ENCODE measurements at places on chromosomes 4 and X.

GRCh38 chrX:118588715-118589114 is 93.1 kb downstream of the DOCK11 start:
- no peak for DNase-seq

DNA sequence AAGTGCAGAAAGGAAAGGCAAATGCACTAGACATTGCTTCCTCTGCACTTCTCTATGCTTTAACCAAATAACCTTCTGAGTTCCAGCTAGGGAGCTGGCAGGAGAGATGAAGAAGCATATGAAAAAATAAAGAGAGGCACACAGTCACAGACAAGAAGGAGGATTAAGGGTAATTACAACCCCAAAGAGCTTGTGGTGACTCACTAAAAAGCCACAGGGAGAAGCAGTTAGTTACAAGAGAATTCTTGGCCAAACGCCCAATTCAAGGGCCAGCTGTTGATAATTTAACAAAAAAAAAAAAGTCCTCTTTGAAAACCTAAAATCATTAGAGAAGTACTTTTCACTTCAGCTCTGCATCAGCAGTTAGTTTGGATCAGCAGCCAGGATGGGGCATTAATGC is 478.0 kb downstream of the KCNIP4 start:
- DNase-seq, result peak; percentile 71

DNA sequence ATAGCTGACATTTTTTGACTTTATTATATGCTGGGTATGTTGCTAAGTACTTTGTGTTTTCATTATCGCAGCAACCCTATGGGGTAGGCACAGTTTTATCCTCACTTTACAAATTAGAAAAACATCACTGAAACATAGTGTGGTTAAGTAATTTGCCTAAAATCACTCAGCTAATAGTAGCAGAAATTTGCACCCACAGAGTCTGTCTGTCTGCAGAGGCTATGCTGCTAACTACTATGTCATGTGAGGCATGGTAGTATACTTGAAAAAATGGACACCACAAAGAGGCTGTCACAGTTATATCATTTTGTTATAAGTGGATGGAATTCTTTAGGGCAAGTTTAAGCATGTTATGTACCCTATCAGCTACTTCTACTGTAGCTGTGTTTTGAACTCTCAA is 69.0 kb downstream of the STAG2 start:
- no peak for DNase-seq

DNA sequence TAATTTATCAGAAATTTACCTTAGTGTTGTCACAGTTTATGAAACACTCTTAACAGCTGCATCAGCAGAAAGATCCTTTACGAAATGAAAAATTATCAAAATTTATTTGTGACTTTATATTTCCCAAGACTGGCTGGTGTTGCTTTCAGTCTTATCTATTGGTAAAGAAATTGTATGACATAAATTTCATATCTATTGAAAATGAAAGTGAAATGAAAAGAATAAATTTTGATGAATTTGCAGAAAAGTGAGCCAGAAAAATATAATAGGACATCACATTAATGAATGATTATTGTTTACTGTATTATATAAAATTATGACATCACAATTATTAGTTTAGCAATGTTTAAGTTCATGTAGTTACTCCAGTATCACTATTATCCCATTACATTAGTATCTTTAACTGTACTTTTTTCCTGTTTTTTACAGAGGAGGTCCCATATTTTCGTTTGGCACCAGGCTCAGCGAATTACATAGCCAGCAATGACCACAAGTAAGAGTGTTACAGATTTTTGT is 13.2 kb upstream of the TMEM165 start:
- no peak for DNase-seq

- no peak for DNase-seq
Observed at GRCh38 chrX:150697641-150698040, 4.4 kb downstream of the MTMR1 start.

DNA sequence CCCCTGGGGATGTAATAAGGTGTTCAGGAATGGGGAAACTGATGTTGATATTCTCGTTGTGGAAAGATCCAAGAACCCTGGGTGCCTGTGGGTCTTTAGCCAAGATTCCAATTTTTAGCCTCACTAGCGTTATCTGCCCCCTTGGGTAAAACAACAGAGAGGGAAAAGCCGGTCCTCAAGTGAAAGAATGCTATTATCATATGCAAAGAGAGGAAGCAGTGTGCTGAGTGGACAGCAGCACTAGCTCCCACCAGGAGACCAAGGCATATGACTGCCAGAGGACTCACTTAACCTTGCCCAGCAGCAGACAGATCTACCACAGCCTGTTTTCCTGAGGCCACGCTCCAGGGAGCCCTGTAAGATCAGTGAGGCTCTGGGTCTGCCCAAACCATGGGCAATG is 257.9 kb upstream of the CPEB2 start:
- no peak for DNase-seq

- peak; percentile 1 for DNase-seq
Observed at GRCh38 chrX:75748431-75748830, 36.6 kb downstream of the MAGEE2 start.

DNA sequence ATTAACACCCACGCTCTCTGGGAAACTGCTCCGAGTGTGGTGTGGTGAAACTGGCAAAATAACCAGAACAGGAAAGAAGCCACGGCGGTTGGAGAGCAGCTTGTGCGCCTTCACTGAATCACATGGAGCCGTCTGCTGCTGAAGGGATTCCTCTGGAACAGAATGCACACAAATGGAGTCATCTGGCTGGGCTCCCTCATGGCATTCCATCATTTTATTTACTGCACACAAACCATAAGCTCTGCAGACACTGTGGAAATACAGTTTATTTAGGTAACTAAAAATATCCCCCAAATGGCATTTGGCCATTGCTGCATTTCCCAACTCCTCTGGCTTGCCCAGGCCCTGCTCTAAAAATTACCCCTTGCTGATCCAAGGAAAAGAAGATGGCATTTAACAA is 187.0 kb upstream of the S100G start:
- no peak for DNase-seq

DNA sequence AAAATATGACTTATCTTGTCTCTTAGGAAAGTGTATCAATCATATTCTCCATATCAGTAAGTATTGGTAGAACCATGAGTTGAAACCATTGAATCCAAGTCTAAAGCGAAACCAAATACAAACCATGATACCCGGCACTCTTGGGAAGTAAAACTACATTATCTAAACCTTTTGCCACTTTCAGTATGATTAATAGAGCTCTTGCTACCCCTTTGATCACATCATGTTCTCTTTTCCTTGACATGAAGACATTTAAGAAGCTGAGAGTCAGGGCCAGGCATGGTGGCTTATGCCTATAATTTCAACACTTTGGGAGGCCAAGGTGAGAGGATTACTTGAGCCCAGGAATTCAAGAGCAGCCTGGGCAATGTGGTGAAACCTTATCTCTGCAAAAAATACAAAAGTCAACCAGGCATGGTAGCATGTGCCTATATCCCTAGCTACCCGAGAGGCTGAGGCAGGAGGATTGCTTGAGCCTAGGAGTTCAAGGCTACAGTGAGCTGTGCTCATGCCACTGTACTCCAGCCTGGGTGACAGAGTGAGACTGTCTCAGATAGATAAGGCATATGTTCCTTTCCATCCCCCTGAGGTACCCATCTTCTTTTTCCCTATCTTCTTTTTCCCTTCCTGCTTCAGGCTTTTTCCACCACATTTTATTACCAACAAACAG is 45.4 kb downstream of the CEP135 start:
- DNase-seq, result no peak

DNA sequence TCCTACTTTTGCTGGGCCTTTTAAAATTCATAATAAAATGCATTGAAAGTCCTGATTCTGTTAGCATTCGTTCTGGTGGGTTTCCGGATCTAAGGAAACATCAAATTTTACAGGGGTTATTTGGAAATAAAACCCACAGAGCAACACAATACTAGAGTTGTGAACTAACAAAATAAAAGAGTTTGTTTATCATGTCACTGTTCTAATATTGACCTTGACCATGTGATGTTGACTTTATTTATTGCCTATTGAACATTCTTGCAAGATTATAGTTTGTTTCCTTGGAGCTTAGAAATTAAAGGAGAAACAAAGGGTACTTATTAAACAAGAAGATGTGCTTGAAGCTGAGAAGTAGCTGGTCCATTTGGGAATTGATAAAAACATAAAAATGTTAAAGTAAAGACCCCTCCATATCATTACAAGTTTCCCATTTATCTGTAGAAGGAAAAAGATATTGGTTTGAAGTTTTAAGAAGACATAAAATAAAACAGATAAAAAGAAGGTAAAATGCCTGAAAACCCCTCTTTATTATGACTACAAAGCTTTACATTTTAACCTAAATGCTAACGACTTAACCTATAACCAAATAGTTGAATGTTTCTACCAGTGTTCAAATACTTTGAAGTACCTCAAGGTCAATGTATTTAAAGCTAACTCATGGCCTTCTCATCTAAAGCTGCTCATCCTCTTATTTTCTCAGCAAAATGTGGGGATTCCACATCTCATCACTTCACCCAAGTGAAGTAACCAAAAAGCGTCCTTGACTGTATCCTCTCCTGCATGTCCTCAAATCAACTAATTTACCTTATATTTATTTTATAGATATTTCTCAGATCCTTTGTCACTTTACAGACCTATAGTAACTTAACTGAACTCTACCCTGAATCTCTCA is 179.6 kb downstream of the GASK1B start:
- no peak for DNase-seq

GRCh38 chr4:159229164-159229563 is 126.3 kb downstream of the RAPGEF2 start:
- no peak for DNase-seq

DNA sequence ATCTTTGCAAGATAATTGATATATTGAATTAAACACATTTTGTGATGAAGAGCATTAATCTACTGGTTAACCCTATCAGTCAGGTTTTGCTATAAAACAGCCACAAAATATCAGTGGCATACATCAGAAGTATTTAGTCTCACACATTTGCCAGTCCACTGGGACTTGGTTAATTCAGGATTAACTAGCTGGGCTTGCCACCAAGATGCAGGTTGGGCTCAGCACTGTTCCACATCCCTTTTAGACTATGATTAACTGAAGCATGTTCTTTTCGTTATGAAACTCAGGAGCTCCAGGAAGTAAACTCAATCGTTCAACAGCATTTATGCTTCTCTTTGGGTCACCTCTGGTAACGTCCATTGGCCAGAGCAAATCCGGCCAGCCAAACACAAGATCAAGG is 538.1 kb upstream of the HS3ST1 start:
- no peak for DNase-seq

DNA sequence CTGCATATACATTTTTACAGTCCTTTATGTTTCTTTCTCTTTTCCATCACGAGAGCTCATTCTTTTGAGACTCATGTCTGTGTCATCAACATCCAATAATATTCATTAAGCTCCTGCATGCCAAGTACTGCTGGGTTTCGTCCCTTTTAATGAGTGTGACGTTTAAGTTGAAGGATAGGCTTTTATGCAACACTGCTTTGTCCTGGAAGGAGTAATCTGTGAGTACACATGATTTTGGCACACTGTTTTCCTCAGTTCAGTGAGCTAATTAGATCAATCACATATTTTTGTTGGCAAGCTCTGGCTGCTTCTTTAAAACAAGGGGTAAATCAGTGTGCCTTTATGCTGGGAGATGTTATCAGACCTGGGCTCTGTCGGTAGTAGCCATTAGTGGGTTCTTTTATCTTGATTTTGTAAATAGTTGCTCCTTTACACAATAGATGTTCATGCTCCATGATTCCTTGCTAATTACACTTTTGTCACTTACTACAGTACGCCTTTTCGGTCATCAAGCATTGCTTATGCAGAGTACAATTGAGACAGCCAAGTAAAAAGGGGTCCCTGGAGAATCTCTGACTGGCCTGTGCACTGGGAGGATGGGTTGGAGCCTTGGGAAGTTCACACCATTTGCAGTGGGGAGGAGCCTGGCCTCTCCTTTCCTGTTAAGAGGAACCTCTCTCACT is 132.6 kb downstream of the FHIP1A start:
- no peak for DNase-seq

GRCh38 chrX:153778684-153779101 is 2.1 kb upstream of the SRPK3 start:
- DNase-seq, result no peak

- no peak for DNase-seq
Observed at GRCh38 chr4:85086721-85087120, 120.2 kb upstream of the WDFY3 start.

DNA sequence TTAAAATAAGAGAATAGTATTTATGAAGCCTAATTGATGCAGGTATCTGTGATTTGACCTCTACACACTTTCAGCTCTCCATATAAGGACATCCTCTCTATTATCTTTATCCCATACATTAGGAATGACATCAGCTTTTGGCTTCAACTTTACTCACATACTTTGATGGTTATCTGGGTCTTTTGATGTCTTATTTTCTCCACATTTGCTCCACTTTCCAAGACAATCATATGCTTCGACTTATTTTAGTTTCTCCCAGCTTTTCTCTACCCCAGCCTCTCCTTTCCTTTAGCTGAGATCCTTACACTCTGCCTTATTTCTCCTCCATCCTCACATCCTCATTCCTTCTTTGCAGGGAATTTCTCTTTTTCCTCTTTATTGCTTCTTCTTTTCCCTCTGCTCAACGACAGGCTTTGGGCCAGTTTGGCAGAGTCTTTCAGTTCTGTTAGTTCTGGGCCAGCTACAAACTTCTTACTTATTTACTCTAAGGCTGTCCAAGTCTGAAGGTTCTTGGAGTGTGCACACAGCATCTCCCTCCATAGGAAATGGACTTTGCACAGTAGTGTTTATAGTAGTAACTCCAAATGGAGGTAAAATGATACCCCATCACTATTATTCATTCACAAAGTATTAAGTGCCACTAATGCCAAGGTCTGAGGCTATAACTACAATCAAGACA is 50.5 kb downstream of the SLC4A4 start:
- no peak for DNase-seq

GRCh38 chrX:6210230-6210629 is 18.4 kb downstream of the NLGN4X start:
- no peak for DNase-seq

DNA sequence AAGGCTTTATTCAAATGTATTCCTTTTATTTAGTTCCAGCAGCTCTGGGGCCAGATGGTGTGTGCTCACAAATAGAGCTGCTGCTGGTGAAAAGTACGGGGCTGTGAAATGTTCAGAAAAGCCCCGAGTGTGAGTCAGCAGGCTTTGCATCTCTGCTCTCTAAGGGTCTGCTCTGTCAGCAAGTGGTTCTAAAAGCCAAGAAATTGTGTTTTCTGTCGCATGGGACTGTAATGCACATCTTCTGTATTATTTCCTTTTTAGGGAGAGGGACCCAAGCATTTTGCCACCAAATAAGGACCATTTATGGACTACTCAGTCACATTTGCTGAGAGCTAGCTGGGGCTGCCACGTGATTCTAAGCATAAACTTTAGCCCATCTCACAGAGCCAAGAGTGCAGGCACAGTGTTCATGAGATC is 82.9 kb upstream of the NHS start:
- no peak for DNase-seq

DNA sequence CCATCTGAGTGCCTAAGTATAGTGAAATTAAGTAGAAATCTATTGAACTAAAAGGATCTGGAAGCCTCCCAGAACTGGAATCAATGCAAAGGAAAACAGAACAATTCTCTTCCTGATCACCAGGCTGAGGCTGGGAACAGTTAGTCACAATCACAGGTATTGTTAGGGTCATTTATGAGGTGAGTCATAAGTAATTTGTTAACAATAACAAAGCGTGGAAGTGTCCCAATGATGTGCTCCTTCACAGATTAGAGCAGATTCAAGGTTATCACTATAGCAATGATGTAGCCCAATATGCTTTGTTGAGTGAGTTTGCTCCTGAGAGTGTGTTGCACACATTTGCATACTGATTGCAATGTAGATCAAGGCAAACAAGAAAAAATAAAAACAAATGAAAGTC is 228.1 kb downstream of the ZNF674 start:
- no peak for DNase-seq

GRCh38 chrX:155055494-155055893 is 15.4 kb downstream of the CMC4 start:
- no peak for DNase-seq

Data from T1000 (cell line).